MV-4-11 (cell line): ENCODE measurements at places on chromosomes 5 and 9.

- DNase-seq, result peak; percentile 97
These were observed 70.8 kb downstream of the ACTL7B start for GRCh38 chr9:108784998-108785397.

- no peak for DNase-seq
These were observed 57.1 kb downstream of the GALNT12 start for GRCh38 chr9:98864281-98865174.

DNA sequence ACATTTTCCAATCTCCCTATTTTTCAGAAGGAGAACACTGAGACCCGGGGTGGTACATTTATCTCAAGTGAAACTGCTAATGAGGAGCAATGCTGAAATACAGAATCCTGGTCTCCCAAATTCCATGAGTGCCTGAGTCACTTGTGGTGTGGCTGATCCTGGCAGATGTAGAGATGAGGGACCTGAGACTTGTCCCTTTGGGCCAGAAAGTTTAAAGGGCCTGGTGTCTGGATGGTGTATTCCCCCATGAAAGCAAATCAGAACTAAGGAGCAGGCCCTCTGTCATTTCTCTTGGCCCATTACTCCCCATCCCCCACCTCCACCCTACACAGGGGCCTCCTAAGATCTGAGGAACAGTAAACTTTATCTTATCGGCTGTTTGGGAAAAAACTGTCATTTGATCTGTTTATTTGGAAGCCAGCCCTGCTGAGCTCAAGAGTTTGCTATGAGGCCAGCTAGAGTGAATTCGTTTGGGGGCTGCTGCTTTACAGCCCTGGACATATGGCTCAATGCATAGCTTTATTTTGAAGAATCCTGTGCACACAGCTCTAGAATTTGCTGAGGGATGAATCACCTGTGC, 140.3 kb downstream of the LHFPL2 start:
- no peak for DNase-seq

GRCh38 chr5:170315154-170315553, 17.6 kb upstream of the LCP2 start:
- no peak for DNase-seq

- no peak for DNase-seq
These were observed 3.6 kb upstream of the RAPGEF1 start for GRCh38 chr9:131743501-131743900.

- DNase-seq, result no peak
These were observed 40.6 kb downstream of the TMEM174 start for GRCh38 chr5:73213566-73213998.

DNA sequence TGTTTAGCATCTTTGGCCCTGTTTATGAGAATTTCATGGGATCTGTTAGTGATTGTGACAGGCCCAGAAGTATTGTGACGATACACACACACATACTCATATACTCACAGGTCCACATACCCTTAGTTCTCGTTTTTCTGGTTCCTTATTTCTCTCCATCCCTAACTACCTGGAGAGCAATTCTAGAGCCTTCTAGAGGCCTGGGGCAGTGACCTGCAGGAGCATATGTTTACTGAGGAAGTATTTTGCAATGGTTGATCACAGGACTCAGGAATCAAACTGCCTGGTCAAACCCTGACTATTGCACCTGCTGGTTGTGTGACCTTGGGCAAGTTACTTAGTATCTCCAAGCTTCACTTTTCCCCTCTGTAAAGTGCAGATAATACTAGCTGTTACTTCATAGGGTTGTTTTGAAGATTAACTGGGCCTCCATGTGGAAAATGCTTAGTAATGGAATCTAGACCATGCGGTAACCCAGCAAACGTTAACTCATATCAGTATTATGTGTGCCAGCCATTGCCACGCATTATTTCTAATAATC, 8.7 kb downstream of the PAPPA start:
- no peak for DNase-seq

- DNase-seq, result no peak
These were observed 308.1 kb downstream of the LRRC70 start for GRCh38 chr5:62886603-62887315.

DNA sequence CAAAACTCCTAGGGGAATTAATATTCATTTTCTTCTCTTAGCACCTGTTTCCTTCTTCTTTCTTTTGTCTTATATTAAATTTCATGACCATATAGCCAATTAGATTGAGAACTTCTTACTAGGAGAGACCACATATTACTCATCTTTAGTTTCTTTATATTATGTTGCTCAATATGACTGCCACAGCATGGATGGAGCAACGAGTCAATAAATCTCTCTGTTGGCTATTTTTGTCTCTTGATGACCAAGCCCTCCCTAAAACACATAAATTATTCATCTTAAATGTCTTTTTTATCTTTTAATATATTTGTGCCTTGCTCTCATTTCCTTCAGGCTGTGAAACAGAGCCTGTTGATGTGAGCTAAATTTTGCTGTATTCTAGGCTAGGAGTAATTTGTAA, 123.0 kb downstream of the ADAMTSL1 start:
- DNase-seq, result peak; percentile 98

- no peak for DNase-seq
These were observed 132.9 kb downstream of the PALM2AKAP2 start for GRCh38 chr9:109912726-109913460.

DNA sequence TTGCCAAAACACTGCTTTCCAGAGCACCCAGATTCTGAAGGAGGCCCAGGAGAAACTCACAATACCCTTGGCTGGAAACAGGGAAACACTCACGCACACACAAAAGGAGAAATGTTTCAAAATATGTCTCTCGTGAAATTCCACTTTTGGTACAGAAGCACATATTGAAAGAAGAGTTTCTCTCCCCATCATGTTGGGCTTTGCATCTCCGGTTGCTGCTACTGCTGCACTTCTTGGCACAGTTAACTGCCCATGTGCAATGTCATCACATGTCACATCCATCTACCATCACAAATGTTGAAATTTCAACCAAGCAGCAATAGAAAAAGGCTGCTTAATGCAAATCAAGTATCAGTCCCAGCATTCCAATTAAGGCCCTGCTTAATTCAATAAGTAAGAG, 72.1 kb downstream of the ABCA1 start:
- DNase-seq, result no peak

DNA sequence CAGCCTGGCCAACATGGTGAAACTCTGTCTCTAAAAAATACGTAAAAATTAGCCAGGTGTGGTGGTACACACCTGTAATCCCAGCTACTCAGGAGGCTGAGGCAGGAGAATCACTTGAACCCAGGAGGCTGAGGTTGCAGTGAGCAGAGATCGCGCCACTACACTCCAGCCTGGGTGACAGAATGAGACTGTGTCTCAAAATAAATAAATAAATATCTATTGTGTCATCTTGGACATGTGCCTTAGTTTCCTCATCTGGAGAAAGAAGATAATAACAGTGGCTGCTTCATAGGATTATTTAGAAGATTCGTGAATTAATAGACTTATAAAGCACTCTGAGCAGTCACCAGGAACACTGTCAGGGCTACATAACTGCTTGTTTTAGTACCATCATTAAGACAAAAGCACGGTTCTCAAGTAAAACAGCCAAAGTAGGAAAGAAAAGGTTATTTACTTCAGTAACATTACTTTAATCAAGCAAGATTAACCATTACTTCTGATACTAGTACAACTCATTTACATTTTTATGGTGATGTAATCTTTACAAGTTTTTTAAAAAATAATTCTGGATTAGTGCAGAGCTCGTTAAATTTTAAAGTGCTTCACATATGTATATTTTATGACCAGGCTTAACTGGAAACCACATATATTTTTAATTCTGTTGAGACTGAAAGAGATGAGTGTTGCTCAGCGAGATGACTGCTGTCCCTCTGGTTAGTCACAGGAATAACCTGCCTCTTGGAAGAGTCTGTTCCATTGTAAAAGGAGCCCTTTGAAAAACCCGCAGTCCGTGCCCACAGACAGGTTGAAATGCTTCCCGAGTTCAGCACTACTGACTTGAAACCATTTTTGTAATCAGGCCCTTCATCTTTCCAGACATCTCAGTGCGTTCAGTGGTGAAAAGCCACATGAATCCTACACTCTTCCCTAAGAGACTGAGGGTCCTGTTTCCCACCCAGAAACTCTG, 36.7 kb downstream of the ANKH start:
- DNase-seq, result no peak

DNA sequence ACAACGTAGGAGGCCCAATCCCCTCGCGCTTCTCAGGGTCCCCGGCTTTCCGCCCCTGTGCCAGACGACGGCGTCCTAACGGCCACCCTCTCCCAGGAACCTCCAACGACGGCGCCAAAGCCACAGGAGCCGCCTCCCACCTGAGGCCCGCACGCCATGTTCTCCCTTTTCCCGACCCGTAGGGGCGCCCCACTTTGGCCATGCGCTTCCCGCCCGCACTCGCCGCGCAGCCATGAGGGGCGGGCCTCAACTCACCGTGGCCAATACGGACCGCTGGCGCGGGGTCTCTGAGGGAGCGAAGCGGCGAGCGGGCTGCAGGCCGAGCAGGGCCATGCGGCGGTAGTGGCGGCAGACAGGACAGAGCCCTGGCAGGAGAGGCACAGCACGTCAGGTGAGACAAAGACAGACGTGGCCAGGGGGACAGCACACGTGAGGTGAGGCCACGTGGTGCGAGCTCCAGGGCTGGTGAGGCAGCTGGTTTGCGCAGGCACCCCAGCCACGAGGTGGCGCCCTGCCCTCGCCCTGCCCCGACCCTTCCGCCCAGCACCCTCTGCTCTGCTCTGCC, 1005.5 kb upstream of the PTPRD start:
- DNase-seq, result no peak
